Fibroblast of lung (primary cell): ENCODE measurements at places on chromosomes 11 and 22.

- DNase-seq = no peak
These were observed 19.1 kb downstream of the CLDN5 start for GRCh38 chr22:19504900-19505734.

DNA sequence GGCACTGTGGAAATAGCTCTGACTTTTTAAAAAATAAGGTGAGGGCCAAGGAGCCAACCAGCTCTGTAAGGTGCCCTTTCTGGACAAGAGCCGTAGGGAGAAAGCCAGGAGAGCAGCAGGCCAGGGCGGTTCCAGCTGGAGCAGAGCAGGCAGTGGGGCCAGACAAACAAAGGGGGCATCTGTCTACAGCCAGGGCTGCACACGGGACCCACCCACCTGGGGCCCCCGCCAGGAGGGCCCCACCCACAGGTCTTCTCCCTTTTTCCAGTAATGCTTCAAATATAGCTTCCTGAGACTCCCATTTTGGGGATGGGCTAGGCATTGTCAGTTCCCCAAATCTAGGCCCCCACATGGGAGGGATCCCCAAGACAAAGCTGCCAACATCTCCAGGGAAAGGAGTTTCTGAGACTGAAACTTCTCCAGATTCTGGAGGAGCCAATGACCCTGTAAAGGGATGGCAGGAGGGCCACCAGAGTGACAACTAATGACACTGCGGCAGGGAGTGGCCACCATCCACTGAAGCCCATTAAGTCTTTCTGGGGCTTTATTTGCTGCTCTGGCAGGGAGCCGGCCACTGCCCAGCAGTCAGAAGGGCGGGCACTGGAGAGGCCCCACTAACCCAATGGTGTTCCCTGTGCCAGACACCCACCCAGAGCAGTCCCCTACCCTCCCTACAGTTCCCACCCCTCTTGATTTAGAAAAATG lies 1.9 kb downstream of the ZFTA start:
- DNase-seq = no peak

DNA sequence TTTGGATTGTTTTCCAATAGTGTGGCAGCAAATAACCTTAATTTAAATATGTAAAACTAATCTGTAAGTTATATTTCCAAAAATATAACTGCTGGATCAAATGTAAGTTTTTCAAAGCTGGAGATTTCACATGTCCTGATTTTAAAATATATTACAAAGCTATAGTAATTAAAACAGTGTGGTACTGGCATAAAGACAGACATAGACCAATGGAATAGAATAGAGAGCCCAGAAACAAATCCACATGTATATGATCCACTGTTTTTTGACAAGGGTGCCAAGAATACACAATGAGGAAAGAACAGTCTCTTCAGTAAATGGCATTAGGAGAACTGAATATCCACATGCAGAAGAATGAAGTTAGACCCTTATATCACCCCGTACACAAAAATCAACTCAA lies 4.0 kb downstream of the OR4X2 start:
- DNase-seq = no peak

DNA sequence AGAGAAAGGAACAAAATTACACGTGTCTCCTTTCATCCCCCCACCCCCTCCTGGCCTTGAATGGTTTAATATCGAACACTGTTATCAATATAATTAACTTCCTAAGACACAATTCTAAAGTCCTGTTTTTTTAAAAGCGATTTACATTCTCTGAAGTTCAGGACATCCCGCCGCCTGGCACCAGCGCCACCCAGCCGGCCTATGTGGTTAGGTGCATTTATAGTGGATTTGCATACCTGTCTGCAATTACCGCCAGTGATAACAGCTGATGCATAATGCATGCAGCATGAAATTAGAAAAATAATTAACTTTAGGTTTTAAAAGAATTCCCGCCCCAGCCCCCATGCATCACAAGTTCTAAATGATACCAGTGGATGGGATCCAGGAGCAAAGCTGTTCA lies 58.6 kb downstream of the MACROD1 start:
- no peak for DNase-seq

GRCh38 chr11:88139865-88140264 lies 35.4 kb downstream of the RAB38 start:
- DNase-seq = no peak

GRCh38 chr22:31627223-31627731 lies 34.7 kb downstream of the PISD start:
- DNase-seq = no peak

- DNase-seq = no peak
These were observed 181.9 kb upstream of the BDNF start for GRCh38 chr11:27882066-27882697.

DNA sequence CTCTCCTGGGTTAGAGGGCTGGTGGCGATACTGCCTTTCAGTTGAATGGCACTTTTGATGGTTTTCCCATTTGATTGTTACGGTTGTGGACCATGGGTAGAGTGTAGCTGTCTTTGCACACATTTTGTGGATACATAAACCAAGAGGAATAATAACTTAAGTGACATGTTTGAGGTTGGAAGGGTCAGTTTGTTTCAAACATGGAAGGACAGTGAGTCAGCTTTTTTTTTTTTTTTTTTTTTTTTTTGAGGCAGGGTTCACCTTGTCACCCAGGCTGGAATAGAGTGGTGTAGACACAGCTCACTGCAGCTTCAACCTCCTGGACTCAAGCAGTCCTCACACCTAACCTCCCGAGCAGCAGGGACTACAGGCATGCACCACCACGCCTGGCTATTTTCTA lies 41.1 kb downstream of the PPFIA1 start:
- DNase-seq = no peak

- peak; percentile 30 for DNase-seq
These were observed 111.4 kb upstream of the PITPNB start for GRCh38 chr22:28030473-28030872.

GRCh38 chr11:66335531-66336233 lies 552 bp downstream of the RIN1 start:
- DNase-seq = peak; percentile 62

GRCh38 chr11:57935402-57936049 lies 88.2 kb upstream of the OR9Q1 start:
- no peak for DNase-seq

DNA sequence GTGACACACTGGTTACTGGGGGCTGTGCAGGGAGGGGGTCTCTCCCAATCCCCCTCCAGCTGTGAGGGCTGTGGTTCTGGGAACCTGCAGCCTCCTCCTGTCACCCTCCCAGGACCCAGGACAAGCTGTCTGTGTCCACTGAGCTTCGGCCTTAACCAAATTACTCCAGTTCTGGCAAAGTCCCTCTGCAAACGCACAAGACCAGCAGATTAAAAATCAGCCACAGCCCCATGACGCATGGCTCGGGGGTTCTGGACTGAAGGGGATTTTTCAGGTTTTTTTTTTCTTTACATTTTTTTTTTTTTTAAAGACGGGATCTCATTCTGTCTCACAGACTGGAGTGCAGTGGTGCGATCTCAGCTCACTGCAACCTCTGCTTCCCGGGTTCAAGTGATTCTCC lies 32.2 kb upstream of the A4GALT start:
- DNase-seq = no peak

GRCh38 chr11:8285796-8286195 lies 22.1 kb upstream of the LMO1 start:
- no peak for DNase-seq

- no peak for DNase-seq
These were observed 7.1 kb downstream of the POLR3H start for GRCh38 chr22:41537203-41537602.

- no peak for DNase-seq
These were observed 15.9 kb downstream of the RHOG start for GRCh38 chr11:3824714-3825472.

DNA sequence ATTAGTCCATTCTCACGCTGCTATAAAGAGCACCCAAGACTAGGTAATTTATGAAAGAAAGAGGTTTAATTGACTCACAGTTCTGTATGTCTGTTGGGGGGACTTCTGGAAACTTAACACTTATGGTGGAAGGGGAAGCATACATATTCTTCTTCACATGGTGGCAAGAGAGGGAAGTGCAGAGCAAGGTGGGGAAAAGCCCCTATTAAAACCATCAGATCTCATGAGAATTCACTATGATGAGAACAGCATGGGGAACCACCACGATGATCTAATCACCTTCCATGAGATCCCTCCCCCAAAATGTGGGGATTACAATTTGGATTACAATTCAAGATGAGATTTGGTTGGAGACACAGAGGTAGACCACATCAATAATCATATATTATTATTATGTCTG lies 25.7 kb downstream of the CEP57 start:
- DNase-seq = no peak

DNA sequence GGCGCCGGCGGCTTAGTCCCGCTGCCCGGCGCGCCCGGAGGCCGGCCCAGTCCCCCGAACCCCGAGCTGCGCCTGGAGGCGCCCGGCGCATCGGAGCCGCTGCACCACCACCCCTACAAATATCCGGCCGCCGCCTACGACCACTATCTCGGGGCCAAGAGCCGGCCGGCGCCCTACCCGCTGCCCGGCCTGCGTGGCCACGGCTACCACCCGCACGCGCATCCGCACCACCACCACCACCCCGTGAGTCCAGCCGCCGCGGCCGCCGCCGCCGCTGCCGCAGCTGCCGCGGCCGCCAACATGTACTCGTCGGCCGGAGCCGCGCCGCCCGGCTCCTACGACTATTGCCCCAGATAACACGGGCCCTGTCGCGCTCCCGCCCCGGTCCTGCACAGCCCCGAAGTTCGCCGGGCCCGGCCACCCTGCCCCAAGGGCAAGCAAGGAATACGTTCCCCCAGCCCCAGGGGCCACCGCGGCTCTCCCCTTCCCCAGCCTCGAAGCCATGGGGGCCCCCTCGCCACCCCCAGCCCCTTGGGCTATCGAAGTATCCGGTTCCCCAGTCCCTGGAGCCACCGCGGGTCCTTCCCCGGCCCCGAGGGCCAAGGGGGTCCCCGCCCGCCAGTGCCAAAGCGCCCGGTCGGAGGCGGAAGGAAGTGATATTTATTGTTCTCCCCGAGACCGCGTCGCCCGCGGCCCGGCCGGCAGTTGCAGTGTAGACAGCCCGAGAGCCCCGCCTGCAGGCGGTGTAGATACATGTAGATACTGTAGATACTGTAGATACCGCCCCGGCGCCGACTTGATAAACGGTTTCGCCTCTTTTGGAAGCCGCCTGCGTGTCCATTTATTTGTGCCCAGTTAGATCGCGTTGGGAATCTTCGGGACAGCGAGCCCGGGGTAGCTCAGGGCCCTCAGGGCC lies 6.2 kb downstream of the TBX1 start:
- no peak for DNase-seq

GRCh38 chr11:120695939-120696338 lies 184.4 kb downstream of the GRIK4 start:
- DNase-seq = no peak

DNA sequence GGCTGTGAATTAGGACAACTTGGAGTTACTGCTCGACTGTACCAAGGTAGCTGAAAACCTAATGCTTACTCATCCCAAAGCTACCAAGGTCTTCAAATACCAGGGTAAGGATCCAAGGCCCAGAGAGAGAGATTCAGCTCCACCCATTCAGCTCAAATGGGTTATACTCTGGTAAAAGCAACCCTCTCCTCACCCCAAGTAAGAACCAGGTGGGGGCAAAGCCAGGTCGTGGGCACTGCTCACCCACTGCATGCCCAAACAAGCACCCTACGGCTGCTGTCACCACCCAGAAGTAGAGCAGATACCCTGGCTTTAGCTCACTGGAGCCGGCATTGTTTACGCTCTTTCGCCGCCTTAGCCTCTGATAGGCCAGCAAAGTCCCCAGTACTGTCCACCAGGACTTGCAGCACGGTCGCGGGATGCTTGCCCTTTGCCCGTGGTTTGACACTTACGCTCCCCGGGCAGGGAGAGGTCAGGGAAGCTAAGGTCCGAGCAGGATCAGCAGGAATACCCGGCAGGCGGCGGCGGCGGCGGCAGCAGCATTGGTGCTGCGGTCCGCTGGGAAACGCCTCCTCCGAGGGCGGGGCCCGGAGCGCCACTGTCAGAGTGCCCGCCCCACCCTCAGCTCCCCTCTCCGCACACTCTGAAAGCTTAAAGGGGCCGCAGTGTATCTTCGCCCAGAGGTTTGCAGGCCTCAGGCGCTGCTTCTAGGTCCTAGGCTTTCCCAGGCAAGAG lies 19.6 kb downstream of the CKAP5 start:
- peak; percentile 74 for DNase-seq

DNA sequence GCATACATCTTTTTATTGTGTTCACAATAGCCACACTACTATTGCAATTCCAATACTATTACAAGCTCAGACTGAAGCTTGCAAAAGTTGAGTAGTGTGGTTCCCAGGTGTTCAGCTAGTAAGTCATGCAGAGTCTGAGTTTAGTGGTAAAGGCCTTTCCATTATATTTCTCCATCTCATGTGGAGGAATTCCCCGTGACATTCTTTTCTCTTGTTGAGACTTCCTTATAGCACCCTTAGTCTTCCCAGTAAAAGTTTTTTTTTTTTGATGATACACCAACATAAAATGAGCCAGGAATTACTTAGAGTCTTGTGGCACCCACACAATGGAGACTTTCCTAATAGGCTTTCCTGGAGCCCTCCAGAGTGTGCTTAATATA lies 110.8 kb downstream of the UVRAG start:
- peak; percentile 71 for DNase-seq

DNA sequence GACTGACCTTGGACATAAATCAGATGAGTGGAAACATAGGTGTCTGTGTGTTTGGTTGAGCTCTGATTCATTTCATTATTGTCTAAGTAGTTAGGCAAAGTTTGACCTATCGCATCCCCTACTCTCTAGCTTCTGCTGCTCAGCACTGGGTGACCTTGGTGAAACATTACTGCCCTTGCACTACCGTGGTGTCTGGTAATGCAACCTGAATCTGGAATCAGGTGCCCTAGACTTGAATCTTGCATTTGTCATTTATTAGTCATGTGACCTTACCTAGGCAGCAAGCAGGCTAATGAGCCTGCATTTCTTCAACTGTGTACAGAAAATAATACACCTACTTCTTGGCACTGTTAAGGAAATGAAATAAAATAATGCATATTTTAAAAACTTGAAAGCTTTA lies 242.3 kb upstream of the BLID start:
- DNase-seq = no peak

DNA sequence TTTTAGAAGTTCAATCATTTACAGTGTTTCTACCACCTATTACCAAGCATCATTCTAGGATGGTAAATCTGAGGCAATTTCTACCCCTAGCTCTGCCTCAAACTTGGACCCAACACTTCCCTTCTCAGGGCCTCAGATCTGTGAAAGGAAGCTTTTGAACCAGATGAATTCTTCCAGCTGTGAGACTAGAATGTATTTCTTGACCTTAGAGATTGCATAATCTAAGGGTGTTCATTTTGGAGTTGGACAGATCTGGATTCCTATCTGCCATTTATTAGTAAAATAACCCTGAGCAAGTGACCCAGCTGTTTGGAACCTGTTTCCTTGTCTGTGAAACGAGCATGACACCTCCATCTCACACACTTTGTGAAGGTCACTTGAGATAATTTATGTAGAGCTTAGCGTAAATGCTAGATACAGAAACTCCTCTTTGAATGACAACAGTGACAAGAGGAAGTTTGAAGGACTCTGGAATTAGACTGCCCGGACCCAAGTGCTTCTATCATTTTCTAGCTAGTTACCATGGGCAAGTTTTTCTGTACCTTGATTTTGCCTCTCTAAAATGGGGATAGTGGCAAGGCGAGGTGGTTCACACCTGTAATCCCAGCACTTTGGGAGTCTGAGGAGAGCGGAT lies 3.8 kb upstream of the INTS5 start:
- no peak for DNase-seq
